ENCODE measurements at places on chromosomes 4 and X. TPM values are rescaled to one million over a fixed set of nuclear protein-coding genes. Genes with fewer than 3 reads are reported as not detected.

- no peak for DNase-seq
Observed at GRCh38 chr4:129167640-129168260, 71.8 kb downstream of the C4orf33 start.

DNA sequence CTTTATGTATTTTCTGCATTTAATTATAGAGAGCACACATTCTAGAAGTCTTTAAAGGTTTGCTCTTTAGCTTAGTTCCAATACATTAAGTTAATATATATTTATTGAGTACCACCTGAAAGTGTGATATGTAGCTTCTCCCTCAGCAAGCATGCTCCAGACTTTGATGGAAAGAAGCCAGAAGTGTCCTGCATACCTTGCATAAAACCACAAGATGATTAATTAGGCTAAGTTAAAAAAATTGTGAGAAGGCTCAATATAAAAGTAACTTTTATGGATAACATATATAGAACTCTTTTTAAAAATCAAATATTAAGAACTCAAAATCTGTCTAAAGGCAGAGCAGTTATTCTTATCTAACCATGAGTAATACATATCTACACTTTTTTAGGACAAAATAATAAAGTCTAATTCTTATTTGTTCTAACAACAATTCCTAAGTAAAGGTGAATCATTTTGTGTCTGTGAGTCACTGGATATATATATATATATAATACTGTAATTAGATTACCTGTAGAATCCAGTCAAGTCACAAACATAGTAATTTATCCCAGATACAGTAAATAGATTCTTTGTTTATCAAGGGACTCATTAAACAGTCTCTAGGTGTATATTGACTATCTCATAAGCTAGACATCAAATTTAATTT lies 51.2 kb downstream of the INTS12 start:
- no peak for DNase-seq

Gene FHIP1A
- polyA plus RNA-seq: 2.8 TPM

Gene INPP4B
- polyA plus RNA-seq: 0.56 TPM

Gene HOPX
- polyA plus RNA-seq: 40.9 TPM

Measured in brain (organoid and tissue), 16 donors.